ENCODE measurements at places on chromosomes 16 and 17.

DNA sequence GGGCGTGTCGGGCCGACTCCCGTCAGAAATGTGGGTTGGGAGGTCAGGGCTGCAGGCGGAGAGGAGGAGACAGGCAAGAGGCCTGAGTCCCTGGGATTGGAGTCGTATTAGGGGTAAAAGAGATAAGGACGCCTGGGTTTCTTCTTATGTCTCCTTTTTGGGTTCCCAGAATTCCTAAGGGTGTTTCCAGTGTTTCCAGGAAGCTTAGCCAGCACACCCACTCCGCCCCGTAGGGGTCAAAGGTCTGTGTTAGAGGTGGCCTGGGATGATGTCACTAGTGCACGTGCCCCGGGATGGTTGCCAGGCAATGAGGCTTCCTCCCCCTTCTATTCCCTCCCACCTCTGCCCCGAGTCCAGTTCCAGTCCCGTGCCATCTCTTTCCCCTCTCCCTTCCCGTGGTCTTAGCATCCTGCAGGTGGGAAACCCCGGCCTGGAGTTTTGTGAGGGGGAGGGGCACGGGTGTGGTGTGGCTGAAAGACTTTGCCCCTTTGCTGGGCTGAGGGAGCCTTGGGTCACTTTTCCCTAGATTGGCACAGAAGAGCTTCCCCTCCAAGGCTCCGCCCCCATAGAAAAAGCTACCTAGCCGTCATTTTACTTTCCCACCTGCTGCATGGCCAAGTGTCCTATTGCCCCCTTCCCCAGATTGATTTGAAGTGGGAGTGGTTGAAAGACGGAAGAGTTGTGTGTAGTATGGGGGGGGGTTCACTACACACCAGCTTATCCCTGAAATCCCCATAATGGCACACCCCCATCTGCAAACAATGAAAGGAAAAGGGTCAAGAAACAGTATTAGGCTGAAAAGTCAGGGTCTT is 2.8 kb downstream of the KDM6B start:
- DNase-seq = no peak

DNA sequence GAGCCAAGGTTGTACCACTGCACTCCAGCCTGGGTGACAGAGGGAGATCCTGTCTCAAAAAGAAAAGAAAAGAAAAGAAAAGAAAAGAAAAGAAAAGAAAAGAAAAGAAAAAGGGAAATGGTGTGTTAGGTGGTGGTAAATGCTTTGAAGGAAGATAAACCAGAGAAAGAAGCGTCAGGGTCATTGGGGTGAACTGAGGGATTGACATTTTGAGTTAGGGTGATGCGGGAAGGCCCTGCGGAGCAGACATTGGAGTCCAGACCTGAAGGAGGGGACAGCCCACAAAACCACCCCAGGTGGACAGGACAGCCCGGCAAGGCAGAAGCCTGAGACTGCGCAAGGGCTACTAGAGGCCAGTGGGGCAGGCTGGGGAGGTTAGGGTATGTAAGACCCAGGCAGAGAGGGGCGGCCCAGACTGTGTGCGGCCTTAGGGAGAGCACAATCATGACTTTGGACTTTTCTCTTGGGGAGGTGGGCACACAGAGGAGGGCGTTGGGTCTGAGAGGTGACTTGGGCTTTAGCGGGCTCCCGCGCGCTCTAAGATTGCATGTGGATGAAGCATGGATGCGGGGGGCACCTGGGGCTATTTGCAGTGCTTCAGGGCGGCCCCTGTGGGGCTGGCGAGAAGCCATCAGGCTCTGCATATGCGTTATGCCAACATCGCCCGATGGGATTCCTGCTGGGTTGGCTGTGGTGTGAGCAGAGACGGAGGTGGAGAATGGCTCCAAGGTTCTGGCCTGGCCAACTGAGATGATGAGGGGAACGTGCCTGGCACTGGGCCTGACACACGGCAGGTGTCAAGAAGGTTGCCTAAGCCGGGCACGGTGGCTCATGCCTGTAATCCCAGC is 3.3 kb upstream of the GAA start:
- no peak for DNase-seq

GRCh38 chr17:37083456-37083855 is 134.7 kb downstream of the AATF start:
- DNase-seq = no peak

- peak; percentile 58 for DNase-seq
These were observed 12.0 kb upstream of the CD300A start for GRCh38 chr17:74454197-74455024.

Measured in effector memory CD8-positive, alpha-beta T cell (primary cell).